ENCODE measurements at places on chromosomes 3 and 15.

DNA sequence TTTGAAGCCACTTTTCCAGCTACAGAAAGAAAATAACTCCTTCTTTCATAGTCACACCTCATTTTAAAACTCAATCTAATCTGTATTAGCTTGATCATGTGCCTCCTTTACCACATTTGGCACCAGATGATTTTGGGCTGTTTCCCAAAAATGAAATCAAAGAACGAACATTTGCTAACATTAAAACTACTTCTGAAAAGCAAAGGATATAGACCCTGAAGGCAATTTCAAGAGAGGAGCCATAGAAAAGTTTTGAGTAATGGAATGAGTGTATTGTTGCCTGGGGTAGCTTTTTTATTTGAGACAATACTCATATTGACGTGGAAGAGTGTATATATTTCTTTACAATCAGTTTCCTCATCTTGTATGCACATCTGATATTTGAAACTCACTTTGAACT is 152.8 kb upstream of the TBL1XR1 start:
- DNase-seq = no peak

DNA sequence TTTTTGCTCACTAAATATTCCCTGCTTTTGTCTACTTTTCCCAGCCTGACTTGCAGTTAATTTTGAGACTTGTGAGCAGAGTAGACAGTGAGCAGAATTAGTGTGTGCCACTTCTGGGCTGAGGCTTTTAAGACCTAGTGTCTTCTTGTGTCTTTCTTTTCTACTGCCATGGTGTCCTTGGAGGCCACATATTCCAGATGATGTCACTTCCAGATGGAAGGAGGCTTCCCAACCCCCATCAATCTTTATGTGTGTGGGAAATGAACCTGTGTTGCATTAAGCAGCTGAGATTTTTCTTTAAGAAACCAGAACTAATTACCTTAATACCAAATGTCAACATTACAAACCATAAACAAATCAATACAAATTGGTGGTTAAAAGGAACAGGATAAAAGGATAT is 774.7 kb upstream of the ROBO1 start:
- no peak for DNase-seq

- no peak for DNase-seq
Observed at GRCh38 chr3:123781138-123781537, 103.0 kb downstream of the MYLK start.

GRCh38 chr15:96052572-96053030 is 277.9 kb upstream of the NR2F2 start:
- no peak for DNase-seq

DNA sequence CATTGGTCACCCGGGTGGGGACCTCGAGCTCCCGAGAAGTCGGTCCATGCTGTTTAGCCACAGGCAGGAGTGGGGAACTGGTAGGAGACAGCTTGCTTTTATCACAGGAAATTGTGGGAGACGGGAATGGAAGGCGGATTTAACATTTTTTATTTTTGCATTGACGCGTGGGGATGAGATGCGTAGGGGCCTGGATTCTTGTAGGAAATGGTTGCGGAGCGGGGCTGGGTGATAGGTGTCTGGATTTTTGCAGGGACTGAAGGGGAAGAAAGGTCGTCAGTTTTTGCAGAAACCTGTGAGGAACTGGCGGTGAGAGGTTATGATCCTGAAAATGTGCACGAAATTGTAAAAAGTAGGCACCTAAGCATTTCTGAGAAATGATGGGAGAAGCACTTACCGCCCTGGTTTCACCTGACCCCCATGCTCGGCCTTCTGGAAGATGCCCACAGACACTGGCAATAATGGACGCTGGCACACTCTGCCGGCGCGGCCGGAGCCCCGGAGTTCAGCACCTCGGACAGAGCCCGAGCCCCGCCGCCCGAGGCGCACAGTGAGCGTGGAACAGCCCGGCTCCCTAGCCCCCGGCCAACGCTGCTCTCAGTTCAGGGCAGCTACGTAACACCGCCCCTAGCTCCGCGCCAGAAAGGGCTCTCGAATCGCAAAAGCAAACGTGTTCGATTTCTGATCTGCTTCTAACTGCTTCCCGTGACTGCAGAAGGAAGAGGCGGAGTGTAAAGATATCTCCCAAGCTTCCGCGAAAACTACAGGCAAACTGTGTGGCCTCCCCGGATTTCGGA is 928 bp downstream of the ANKRD34C start:
- no peak for DNase-seq

- DNase-seq = peak; percentile 58
Observed at GRCh38 chr15:75578948-75579920, at the start of gene PTPN9. Gene PTPN9, minus strand, starts transcription at chr15:75579315. Its CDS starts 539 bp downstream, at chr15:75578776.

GRCh38 chr3:125435231-125435630 is 60.1 kb upstream of the ZNF148 start:
- DNase-seq = no peak

DNA sequence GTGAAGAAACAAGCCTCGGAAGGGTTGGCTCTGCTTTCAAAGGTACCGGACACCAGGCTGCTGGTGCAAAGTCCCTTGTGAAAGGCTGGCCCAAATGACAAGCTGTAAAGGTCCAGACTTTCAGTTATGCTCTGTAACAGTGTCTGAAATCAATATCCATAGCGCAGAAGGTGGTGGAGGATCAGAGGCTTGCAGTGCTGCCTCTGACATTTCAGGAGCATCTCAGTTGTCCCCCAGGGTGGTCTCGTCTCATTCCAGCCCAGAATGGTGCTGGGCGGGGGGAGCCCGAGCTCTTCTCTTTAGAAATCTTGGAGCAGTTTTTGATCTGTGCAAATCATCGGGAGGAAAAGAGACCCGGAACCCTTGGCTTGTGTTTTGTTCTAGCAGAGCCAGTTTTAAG is 402.3 kb upstream of the RGMA start:
- no peak for DNase-seq

DNA sequence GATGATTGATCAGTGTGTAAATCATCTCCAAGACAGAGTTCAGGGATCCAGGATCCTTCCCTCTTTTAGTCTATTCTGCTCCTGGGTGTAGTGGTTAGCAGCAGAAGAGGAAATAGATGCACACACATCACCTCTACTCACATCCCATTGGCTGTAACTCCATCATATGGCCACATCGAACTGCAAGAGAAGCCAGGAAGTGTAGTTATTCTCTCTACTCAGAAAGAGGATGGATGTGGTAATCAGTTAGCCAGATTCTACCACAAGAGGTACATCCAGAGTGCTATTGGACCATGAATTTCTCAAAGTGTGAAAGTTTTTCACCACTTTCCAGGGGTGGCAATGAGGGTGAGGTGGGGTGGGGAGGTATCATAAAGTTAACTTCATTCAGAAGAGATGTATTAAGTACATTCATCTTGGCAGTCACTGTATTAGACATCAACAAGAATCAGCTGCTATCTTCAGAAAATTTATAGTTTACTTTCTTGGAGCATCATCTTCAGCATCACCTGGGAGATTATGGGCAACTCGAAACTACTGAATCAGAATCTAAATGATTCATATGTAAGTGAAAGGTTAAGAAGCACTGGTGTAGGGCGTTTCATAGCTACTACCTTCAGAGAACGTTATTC is 60.6 kb upstream of the GAP43 start:
- no peak for DNase-seq

- no peak for DNase-seq
Observed at GRCh38 chr3:4972652-4973643, 6.3 kb upstream of the BHLHE40 start.

DNA sequence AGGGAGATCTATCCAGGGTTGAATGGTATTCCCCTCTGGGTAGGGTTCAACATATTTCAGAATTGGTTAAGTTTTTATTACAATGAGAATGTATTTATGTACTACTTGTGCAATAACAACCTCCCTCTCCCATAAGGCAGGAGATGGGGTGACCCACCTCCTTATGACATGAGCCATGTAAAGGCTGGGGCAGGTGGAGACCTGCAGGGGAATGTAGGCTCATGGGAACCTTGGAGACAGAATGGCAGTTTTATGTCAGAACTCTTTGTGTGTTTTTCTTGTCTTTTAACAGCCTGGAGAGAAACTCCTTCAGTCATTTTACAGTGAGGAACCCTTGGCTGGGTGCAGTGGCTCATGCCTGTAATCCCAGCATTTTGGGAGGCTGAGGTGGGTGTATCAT is 24.6 kb upstream of the INSYN1 start:
- DNase-seq = no peak

DNA sequence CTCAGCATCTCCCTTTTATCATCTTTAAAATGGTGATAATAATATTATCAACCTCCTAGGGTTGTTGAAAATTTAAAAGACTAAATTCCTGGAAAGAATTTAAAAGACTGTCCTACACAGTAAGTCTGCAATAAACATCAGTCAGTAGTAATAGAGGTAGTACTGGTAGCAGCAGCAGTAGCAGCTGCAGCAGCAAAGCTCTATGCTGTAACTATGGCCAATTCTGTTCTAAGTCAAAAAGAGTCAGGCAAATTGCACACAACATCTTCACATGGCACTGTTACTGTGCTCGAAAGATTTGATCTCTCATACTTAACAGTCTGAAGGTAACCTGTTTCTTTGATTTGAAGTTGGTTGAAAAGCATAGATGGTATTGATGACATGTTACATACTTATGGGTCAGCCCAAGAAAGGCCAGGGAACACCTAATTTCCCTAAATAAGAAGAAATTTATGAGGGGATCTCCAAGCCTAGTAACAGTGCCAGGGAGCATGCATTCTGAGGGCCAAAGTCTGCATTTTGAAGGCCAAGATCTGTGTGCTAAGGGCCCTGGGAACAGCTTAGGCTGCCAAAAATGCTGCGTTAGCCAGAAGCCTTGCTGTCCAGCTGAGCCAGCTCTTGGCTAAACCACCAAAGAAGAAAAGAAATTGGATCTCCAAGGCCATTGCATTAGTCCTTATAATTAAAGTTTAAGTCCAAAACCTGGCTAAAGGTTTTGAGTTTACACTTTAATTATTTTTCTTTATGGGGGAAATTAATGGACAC is 68.2 kb downstream of the SIDT1 start:
- no peak for DNase-seq

- DNase-seq = no peak
Observed at GRCh38 chr3:50205413-50206276, 574 bp downstream of the SLC38A3 start.

DNA sequence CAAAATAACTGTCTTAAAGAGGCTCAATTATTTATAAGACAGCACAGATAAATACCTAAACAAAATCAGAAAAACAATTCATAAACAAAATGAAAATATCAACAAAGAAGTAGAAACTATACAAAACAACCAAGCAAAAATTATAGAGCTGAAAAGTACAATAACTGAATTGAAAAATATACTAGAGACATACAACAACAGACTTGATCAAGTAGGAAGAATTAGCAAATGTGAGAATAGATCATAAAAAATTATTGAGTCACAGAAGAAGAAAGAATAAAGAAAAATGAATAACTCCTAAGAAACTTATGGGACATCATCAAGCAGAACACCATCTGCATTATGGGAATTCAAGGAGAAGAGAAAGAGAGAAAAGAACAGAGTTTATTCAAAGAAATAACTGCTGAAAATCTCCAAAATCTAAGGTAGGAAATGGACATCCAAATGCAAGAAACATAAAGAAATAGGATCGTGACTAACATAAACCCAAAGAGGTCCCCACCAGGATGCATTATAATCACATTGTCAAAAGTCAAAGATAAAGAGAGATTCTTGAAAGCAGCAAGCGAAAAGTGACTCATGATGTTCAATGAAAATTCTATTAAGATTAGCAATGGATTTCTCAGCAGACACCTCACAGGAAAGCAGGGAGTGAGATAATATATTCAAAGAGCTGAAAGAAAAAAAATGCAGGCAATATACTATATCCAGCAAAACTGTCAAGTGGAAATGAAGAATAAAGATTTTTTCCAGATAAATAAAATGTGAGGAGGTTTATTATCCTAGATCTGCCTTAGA is 85.9 kb downstream of the DCLK3 start:
- no peak for DNase-seq

- no peak for DNase-seq
Observed at GRCh38 chr15:51163843-51164242, 69.1 kb upstream of the TNFAIP8L3 start.

DNA sequence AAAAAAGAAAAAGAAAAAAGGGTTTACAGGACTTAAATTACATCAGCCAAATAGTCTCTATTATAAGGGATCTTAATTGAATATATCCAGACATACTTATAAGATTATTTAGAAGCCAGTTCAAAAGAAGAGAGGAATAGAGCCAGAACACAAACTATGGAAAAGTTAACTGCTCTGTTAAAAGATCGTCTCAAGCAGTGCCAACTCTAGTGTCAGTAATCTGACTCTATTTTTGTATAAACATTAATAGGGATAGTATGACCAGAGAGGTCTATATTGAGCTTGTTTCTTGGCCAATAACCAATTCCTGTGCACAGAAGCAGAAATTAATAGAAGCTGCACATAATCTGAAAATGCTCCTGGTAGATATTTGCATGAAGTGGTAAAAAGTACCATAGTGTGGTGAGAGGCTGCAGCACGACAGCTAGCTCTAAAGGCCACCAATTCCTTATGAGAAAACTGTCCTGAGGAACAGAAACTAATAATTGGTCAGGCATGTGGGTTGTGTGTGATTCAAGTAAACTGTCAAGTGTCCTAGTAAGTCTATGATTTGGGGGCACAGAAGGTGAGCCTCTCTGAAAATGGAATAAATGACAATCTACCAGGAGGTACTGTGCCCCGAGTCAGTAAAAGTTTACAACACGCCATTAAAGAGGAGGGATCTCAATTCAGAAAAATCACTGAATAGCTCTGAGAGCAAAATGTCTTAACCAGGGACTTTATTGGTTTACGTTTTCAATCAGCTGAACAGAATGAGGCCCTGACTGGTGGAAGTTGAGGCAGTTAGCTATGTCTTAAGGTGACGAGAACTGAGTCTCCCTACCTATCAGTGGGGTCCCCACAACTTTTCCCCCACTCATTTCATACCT is 51.5 kb upstream of the NANOGP8 start:
- DNase-seq = no peak

GRCh38 chr3:34155666-34156065 is 357.2 kb downstream of the PDCD6IP start:
- DNase-seq = no peak

DNA sequence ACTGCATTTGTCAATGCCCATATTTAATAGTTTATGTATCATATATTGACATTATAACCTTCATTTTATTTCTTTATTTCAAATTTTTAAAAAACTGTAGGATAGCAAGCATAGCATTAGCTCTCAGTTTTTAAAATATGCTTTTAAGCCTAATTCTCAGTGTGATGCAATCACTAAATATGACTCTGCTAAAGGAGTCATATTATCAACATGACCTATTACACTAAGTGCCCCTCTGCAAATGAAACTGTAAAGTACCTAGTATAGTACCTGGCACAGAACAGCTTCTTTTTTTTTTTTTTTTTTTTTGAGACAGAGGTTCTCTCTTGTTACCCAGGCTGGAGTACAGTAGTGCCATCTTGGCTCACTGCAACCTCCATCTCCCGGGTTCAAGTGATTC is 179.4 kb upstream of the CGNL1 start:
- no peak for DNase-seq

GRCh38 chr3:94185753-94186152 is 122.9 kb downstream of the NSUN3 start:
- DNase-seq = no peak

DNA sequence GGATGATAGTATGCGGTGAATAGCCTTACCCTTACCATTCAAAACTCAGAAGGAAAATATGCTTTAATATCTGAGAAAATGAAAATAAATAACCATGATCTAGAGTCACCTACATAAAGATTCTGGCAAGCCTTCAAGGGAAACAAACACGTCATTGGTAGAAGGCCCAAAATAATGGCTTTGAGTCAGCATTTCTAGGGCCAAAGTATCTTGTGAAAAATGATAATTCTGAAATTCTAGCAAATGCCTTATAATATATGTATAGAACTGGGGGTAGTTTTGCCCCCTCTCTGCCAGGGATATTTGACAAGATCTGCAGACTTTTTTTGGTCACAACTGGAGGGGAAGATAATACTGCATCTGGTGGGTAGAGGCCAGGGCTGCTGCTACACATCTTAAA is 15.4 kb downstream of the PLSCR1 start:
- no peak for DNase-seq

- no peak for DNase-seq
Observed at GRCh38 chr3:14810801-14811661, 7.7 kb upstream of the FGD5 start.

All from NCI-H748 treated with DMSO at 0.1 percent for 48 hours (cell line).